Activated naive CD8-positive, alpha-beta T cell treated with anti-CD3 and anti-CD28 coated beads, Interleukin-2, amount 10 ng/mL, durations not matched to agents 7 days and 5 days (primary cell): ENCODE measurements at places on chromosomes 12 and 14.
A peak's percentile ranks its signal among the peaks of the same experiment; 100 is the strongest.

- H3K4me3 ChIP-seq, result no peak overlapping the region
- peaks cover 1% of the 10 kb centered on the region for H3K4me1 ChIP-seq
- peaks cover 21% of the 10 kb centered on the region for H3K27me3 ChIP-seq
- H3K27ac ChIP-seq, result no peak overlapping the region
- H3K36me3 ChIP-seq, result no peaks in the 10 kb centered on the region
Measured at GRCh38 chr14:104897330-104898194, 27.1 kb upstream of the PLD4 start.

- H3K27me3 ChIP-seq, result no peaks in the 10 kb centered on the region
- peaks cover 2% of the 10 kb centered on the region for H3K4me1 ChIP-seq
- no peak overlapping the region for H3K27ac ChIP-seq
- no peak overlapping the region for H3K4me3 ChIP-seq
- DNase-seq, result no peak
Measured at GRCh38 chr12:2680676-2681039, 114.1 kb upstream of the FKBP4 start.

DNA sequence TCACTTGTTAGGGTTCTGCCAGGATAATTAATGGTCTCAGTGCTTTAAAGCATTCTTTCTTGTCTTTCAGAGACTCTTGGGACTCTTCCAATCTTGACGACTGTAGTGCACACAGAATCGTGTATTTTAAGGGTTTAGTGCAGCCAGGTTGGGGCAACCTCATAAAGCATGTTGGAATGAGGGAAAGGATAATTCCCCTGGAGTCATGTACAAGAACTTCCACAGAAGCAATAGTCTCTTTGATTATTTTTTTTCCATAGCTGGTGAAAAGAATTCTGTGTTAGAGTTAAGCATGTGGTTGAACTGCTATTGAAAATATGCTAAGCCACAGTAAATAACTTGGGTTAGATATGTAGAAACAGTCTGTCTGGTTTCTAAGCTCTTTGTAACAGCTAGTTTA, 246.8 kb upstream of the DAAM1 start:
- no peaks in the 10 kb centered on the region for H3K4me1 ChIP-seq
- no peaks in the 10 kb centered on the region for H3K36me3 ChIP-seq
- no peak overlapping the region for H3K27ac ChIP-seq
- H3K4me3 ChIP-seq, result no peak overlapping the region

GRCh38 chr12:45612044-45612794, 117.3 kb upstream of the ARID2 start:
- H3K4me3 ChIP-seq, result no peak overlapping the region
- no peaks in the 10 kb centered on the region for H3K36me3 ChIP-seq
- H3K27me3 ChIP-seq, result peaks cover 3% of the 10 kb centered on the region
- H3K27ac ChIP-seq, result no peak overlapping the region

DNA sequence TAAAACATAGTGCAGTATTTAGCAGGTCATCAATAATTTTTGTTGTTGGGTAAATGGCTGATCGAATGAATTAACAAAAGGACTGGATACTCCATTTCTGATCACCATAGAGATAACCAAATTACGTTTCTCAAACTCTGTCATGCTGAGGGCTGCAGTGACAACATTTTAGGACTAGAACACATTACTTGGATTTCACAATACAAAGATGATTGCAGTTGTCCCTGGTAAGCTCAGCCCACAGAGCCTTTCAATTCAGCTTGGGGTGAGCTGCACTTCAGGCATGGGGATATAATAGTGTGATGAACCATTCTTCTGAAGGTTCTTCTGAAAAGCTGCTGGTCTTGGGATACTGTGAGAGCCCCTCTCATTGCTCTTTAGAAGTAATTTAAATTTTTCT, 74.3 kb downstream of the FAR2 start:
- no peak overlapping the region for H3K27ac ChIP-seq
- H3K4me1 ChIP-seq, result no peaks in the 10 kb centered on the region
- no peak for DNase-seq
- H3K27me3 ChIP-seq, result peaks cover 6% of the 10 kb centered on the region
- no peak overlapping the region for H3K4me3 ChIP-seq

- peak overlapping the region; percentile 99 for H3K27ac ChIP-seq
- H3K27me3 ChIP-seq, result no peaks in the 10 kb centered on the region
- H3K4me1 ChIP-seq, result peaks cover 23% of the 10 kb centered on the region
- peak; percentile 52 for DNase-seq
- H3K36me3 ChIP-seq, result no peaks in the 10 kb centered on the region
Measured at GRCh38 chr12:122452701-122453285, 30.3 kb upstream of the CLIP1 start.
